ENCODE measurements at places on chromosomes 5 and 9. TPM values are rescaled to one million over a fixed set of nuclear protein-coding genes. Genes with fewer than 3 reads are reported as not detected.

The EIF4E1B gene
- total RNA-seq: not detected

The TRAF2 gene
- total RNA-seq: 8.0 TPM

The ESM1 gene
- total RNA-seq: 1.8 TPM

The WNK2 gene
- total RNA-seq: under 0.01 TPM

The ARL10 gene
- total RNA-seq: 9.8 TPM

The NRARP gene
- not detected for total RNA-seq

The NREP gene
- total RNA-seq: 86.0 TPM

The KLHL3 gene
- 2.3 TPM for total RNA-seq

The FYB1 gene
- under 0.01 TPM for total RNA-seq

The FAM169A gene
- total RNA-seq: 1.2 TPM

The STRBP gene
- total RNA-seq: 4.9 TPM

The KIF3A gene
- 10.5 TPM for total RNA-seq

The ERCC8 gene
- total RNA-seq: 14.4 TPM

The CDC20B gene
- total RNA-seq: not detected

The EPB41L4B gene
- total RNA-seq: 1.5 TPM

The COX7C gene
- 202 TPM for total RNA-seq

All from fibroblast of lung (primary cell).